Fibroblast of skin of left quadriceps (primary cell): ENCODE measurements at places on chromosomes 11 and 22.

DNA sequence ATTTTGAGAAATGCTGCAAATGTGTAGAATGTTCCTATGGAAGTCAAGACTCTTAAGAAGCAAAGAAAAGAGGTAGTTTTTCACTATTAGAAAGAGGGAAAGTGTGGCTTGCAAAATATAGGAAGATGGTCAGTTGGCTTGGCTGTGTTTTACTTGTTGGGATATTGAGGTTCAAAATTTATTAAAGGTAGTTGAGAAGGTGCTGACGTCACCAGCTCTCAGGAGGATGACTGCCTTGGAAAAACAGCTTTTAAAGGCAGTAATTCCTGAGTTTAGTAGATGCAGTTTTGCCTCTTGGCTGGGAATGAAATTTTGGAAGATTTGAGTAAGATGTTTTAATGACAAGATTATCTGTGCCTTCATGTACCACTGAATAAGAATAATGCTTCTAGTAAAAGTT is 336 bp downstream of the OR4D9 start:
- no peak for DNase-seq

GRCh38 chr11:12216671-12217374 is 106.4 kb downstream of the MICAL2 start:
- DNase-seq = no peak

DNA sequence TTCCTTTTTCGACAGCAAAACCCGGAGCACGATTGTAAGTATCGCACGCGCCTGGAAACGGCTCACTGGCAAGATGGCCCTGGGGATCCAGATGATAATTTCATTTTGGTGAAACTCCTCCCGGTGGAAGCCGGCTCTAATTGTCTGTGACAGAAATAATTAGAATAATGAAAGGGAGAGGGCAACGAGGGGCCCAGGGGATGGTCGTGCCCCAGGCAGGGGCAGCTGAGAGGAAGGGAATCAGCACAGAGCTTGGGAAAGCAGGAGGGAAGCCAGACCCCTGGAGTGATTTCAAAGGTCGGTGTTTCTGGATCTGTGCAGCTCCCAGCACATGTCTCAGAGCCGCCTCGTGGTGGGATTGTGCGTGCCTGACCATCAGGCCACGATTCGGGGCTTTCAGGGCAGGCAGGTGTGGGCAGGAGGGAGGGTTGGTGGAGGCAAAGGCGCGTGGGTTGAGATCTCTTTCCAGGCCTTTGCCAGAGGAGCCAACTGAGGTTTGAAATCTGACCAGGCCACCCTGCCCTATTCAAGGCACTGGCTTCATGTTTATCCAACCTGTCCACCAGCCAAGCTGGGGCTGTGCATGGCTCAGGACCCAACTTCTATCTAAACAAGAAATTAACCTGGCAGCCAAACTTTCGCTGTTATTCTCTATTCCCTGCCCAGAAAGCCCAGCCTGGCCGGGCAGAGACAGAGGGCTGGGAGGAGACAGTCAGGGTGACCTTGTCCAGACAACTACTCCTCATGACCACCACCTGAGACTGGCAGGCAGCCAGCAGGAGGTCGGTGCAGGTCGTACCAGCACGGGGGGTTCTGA is 27.8 kb downstream of the ANO1 start:
- no peak for DNase-seq

DNA sequence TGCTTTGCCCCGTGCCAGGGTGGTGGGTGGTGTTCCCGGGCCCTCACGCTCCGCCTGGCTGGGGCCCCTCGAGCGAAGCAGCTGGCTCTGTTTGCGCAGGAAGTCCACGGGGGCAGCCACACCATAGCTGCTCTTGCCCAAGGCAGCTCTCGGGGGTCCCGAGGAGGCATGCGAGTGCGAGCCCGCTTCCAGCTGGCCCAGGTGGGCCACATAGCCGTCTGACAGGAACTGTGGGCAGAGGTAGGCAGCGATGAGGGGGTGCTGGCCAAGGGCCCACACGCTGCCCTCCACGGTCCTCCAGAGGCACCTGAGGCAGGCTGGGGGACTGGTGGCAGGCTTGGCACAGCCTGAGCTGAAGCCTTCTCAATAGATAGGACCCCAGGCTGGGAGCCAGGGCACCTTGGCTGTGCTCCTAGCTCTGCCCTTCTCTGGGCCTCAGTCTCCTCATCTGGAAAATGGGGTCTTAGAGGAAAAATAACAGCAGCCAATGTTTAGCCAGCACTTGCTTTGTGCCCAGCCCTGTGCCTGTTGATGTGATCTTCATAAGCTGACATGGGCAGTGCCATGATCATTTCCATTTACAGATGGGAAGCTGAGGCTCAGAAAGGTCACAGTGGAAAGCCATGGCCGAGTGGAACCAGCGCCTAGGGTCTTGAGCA is 9.4 kb downstream of the AIP start:
- no peak for DNase-seq

DNA sequence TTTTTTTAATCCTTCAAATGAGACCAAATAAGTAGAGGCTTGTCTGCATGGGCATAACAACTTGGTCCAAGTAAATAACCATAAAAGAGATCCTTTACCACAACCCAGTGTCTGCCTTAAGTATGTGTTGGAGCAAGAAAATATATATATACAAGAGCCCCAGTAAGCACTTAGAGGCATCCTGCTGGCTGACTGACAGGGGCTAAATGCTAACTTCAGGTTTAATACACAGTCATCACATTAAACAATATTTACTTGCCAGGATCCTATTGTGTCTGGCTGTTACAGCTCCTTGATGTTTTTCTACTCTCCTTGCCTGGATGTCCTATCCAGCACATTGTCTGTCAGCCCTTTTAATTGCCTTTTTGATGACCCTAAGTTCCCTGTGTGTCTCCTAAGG is 37.5 kb upstream of the MMP20 start:
- DNase-seq = no peak

- DNase-seq = no peak
These were observed 161.4 kb downstream of the AASDHPPT start for GRCh38 chr11:106238704-106239360.

DNA sequence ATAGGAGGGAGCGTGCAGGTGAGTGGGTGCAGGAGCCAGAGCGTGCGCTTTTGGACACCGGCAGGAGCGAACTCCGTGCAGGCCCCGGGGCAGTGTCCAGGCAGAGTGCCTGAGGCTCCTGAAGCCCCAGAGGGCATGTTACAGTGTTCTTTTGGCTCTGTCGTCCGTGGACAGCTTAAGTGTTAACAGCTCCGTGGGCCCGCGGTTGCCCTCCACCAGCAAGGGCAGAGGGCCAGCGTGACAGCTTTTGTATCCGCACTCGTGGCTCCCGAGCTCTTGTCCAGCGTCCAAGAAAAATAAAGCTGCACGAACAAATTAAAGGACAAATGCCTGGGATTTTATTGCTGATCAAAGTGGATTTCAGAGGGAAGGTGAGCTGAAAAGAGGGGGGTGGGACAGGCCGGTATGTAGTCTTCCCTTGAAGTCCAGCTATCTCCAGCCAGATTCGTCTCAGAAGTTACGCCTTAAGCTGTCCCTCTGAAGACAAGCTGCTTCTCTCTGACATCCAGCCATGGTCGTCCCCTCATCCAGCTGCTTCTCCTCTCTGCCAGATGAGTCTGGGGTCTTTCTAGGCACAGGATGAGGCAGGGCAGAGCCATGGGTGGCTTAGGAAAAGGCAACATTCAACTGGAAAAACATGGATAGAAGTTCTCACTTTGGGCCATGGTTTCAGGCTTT is 968 bp upstream of the TMEM109 start:
- no peak for DNase-seq

GRCh38 chr11:96288915-96289314 is 54.1 kb downstream of the MAML2 start:
- DNase-seq = no peak

DNA sequence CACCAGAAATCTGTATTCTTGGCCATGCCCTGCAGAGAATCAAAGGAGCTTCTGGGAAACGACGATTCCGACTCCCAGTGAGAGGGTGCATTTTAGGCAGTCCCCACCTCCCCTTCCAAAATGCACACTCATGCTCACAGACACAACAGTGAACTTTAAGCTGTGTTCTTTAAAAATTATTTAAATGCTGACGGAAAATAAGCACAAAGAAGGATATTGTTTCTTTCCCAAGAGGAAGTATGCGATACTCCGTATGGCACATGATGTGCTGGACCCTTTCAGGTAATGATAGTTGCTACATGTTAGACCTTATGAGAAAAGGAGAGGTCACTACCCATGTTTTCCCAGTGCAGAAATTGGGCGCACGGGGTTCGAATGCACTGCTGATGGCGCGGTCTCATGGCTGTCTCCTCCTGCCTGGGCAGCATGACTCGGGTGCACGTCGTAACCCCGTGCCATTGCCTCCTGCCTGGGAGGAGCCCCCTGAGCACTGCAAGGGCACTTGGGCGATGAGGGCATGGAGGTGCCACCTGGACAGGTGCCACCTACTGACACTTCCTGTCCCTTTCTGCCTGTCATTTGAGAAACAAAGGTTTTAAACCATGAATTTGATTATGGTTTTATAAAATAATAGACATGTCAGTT is 63.9 kb upstream of the CTTN start:
- no peak for DNase-seq

DNA sequence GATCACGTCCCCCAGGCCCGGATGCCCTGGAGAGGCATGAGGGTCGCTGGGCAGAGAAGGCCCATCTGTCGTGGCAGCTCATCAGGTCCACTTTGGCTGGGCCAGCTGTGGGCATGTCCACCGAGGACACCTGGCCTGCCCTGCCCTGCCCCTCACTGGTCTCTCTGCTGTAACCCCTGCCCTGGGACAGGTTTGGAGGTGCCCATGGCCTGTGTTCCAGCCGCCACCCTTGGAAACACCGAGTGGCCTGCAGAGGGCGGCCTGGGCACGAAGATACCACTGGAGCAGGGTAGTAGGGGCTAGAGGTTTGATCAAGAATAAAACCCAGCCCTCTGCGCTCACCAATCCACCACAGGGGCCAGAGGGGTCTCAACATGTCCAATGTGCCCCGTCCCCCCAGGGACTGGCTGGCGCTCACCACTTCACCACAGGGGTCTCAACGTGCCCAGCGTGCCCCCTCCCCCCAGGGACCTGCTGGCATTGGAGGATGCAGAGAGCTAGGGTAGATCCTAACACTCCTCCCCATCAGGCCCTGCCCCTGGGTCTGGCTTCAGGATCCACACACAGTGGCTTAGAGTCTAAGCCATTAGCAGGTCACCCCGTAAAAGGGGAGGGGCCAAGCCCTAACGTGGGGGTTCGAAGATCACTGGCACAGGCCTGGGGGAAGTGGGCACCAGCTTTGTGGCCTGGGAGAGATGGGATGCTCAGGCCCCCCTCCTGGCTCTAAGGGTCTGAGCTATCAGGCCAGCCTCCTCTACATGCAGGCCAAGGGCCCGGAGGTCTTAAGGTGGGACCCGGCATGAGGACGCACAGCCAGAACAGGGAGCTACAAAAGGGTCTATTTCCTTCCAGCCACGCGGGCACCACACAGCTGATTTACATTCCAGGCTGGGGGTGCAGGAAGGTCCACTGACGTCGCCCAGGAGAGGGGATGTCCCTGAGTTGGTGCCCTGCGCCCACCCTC is 1.3 kb upstream of the HDAC10 start:
- DNase-seq = no peak

DNA sequence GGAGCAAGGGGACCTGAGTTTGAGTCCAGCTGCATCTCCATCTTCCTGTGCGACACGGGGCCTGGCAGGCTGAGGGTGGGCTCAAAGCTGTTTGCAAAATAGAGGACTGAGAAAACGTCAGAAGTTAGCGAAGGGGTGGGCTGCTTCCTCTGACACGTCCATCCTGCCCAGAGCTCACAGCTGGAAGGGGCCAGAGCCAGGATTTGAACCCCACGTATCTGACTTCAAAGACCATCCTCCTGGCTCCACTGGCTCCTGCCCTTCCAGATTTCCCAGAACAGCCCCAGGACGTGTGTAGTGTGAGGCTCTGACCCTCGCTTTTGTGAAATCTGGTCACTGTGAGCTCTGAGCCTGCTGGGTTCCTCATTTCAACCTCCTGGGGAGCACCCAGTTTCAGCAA is 56.3 kb downstream of the CD82 start:
- no peak for DNase-seq

GRCh38 chr11:17978553-17979287 is 34.1 kb downstream of the SERGEF start:
- no peak for DNase-seq

GRCh38 chr11:7643314-7643713 is 30.0 kb downstream of the CYB5R2 start:
- DNase-seq = no peak

- DNase-seq = no peak
These were observed 184.9 kb downstream of the BLID start for GRCh38 chr11:121931121-121931520.

- no peak for DNase-seq
These were observed 269.9 kb downstream of the NTM start for GRCh38 chr11:131640320-131640719.

GRCh38 chr11:126791446-126791845 is 209.1 kb downstream of the KIRREL3 start:
- DNase-seq = no peak

- peak; percentile 70 for DNase-seq
These were observed 4.7 kb downstream of the KLHL35 start for GRCh38 chr11:75428281-75428724.
